ENCODE measurements at places on chromosomes 11 and 22. TPM values are rescaled to one million over a fixed set of nuclear protein-coding genes. Genes with fewer than 3 reads are reported as not detected.

DNA sequence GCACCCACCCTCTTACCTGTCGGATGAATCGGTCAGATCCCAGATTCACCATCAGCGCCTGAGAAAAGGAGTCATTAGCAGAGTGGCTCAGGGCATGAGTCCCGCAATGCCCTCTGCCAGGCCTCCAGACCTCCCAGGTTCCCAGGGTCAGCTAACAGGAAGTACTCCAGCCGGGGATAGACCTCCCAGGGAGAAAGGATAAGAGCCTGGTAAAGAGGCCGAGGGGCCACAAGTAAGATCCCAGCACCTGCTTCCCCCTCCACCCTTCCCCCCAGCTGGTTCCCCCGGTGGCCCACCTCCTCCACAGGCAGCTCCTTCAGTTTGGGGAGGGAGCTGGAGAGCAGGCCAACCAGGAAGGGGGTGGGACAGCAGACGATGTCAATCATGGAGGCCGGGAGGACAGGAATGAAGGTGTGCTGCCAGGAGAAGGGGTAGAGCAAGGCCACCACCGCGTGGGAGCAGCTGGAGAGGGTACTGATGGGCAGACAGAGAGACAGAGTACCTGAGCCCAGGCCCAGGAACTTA lies 16.4 kb downstream of the RPL27A start:
- no peak for DNase-seq

DNA sequence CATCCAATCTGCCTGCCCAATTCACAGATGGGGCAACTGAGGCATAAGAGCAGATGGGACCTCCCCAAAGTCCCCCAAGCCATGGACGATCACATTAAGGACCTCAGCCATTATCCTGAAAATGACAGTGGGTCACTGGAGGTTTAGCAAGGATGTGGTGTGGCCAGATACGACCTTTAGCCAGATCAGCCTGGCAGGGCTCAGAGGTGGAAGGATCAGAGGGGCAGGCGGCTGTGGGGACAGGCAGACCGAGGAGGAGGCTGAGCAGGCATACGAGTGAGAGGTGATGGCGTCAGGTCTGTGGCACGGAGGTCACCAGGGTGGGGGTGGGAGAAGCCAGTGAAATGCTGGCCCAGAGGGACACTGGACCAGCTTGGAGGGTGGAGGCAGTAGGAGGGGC lies 14.1 kb upstream of the TMPRSS6 start:
- no peak for DNase-seq

The CASP5 gene
- not detected for total RNA-seq

The CBX7 gene
- 47.6 TPM for total RNA-seq

The BAIAP2L2 gene
- 2.3 TPM for total RNA-seq

The MIOX gene
- not detected for total RNA-seq

All from lower leg skin (tissue), 4 donors.